Vagina (tissue), 2 donors: ENCODE measurements at places on chromosomes 7 and 10. TPM values are rescaled to one million over a fixed set of nuclear protein-coding genes. Genes with fewer than 3 reads are reported as not detected.

The TCAF2 gene
- total RNA-seq, result 9.1 TPM

GRCh38 chr10:120938822-120939221, 87.7 kb downstream of the WDR11 start:
- no peaks in the 10 kb centered on the region for H3K4me1 ChIP-seq
- no peak overlapping the region for H3K4me3 ChIP-seq
- H3K36me3 ChIP-seq, result no peaks in the 10 kb centered on the region
- no peak for DNase-seq
- no peaks in the 10 kb centered on the region for H3K27me3 ChIP-seq
- no peak overlapping the region for H3K27ac ChIP-seq

DNA sequence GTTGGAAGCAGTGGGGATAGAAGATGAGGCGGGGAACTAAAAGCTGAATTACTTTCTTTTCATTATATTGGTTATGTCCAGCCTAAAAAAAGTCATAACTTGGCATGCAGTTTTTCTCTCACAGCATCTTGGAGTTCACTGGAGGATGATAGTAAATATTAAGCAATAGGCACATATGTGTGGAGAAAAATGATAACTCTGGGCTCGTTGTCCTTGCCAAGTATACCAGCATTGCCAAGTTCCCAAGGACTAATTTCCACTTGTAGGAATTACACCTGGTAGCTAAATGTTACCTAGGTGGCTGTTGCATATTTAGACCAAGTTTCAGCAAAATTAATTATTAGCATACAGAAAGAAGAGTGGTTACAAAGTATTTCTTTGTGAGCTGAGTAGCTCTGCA, 1007.6 kb downstream of the ANKRD7 start:
- no peaks in the 10 kb centered on the region for H3K36me3 ChIP-seq
- DNase-seq, result no peak
- no peak overlapping the region for H3K27ac ChIP-seq
- no peaks in the 10 kb centered on the region for H3K27me3 ChIP-seq
- H3K4me3 ChIP-seq, result no peak overlapping the region
- H3K4me1 ChIP-seq, result no peaks in the 10 kb centered on the region

The SLC25A28 gene
- total RNA-seq, result 31.2 TPM

The ABCA13 gene
- total RNA-seq, result under 0.01 TPM

- H3K4me1 ChIP-seq, result no peaks in the 10 kb centered on the region
- no peak overlapping the region for H3K27ac ChIP-seq
- no peak overlapping the region for H3K4me3 ChIP-seq
- no peaks in the 10 kb centered on the region for H3K27me3 ChIP-seq
- H3K36me3 ChIP-seq, result no peaks in the 10 kb centered on the region
These were observed 516.8 kb downstream of the ACTR3B start for GRCh38 chr7:153276394-153276793.

The SERPINE1 gene
- total RNA-seq, result 14.7 TPM

DNA sequence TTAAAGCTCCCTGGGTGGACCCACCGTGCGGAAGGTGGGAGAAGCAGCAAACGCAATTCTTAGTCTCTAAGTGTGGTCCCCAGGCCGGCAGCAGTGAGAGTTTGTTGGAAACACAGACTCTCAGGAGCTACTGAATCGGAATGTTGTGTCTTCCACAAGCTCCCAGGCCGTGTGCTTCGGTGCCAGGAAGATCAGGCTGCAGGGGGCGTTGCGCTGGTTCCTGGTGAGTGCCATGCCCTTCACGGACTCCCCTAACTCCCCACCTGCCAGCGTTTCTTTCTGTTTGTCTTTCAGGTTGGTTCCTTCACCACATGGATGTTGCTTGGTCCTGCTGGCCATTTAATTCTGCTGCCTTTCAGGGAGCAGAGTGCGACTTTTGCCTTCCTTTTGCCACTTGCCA, 91.2 kb upstream of the PITRM1 start:
- H3K27ac ChIP-seq, result no peak overlapping the region
- H3K27me3 ChIP-seq, result no peaks in the 10 kb centered on the region
- no peaks in the 10 kb centered on the region for H3K4me1 ChIP-seq
- DNase-seq, result no peak
- H3K4me3 ChIP-seq, result no peak overlapping the region

DNA sequence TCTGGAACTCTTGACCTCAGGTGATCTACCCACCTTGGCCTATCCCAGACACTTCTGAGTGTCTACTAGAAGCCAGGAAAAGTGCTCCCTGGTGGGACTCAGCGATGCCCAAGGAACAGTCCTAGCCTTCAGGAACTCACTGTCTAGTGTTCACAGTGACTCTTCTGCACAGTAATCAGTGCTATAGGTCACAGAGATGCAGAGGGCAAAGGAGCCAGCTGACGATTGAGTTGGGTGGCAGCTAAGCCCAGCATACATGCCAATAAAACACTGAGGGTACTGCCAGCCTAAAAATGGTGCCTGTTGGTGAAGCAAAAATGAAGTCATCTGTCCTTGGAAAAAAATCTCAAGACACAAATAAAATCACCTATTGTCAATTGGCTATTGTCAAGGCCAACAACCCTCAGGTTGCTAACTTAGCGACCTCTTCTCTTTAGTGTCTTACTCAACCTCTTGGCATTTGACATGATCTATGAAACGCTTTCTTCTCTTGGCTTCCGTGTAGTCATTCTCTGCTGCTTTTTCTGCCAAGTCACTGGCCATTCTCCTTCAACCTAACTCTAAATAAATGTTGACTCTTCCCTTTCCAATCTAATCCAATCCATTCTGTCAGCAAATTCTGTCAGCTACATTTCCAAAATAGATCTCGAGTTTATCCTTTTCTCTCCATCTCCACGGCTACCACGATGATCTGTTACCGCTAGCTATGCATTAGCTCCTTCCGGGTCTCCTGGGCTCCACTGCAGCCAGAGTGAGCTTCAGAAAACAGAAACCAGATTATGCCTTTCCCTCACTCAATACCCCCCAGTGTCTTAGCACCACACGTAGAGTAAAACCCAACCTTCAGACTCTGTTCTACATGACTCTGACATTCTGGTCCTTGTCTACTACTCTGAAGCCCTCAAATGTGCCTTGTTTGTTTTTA, 99.2 kb downstream of the ATXN7L1 start:
- no peak overlapping the region for H3K4me3 ChIP-seq
- H3K4me1 ChIP-seq, result peaks cover 9% of the 10 kb centered on the region
- no peaks in the 10 kb centered on the region for H3K36me3 ChIP-seq
- H3K27me3 ChIP-seq, result no peaks in the 10 kb centered on the region

DNA sequence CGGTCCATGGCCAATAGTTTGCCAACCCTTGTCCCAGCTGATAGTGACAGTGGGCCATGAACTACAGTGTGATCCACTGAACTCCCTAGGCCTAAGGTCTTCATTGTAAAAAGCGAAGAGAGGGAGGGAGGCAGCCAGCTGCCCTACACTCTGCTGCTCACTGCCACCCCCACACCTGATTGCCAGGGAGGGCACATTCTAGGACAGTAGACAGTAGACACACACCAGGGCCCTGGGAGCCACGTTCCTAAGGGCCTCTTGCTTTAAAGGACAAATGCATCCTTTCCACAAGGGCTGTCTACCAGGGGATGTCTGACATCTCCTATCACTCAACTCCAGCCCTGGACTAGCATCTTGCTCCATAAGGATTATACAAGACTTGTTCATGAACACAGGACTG, 122.2 kb downstream of the DLG5 start:
- H3K4me3 ChIP-seq, result no peak overlapping the region
- peaks cover 81% of the 10 kb centered on the region for H3K36me3 ChIP-seq
- no peak overlapping the region for H3K27ac ChIP-seq

DNA sequence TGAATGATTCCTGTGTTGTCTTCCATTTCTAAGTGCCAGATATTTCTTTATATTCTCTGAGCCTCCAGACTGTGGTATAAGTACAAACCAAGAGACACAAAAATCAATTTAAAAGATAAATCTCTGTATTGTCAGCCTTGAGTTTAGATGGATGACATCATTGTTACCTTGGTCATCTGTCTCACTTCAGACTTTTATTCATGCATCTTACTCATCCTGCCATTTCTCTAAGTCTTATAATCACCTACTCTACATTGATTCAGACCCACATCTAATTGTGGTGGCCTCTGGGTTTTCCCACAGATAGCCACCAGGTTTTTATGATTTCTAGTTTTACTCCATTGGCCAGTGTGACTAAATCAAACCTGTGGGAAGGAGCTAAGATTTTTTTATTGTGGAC, 26.8 kb upstream of the HDAC9 start:
- H3K4me3 ChIP-seq, result no peak overlapping the region

- no peak overlapping the region for H3K4me3 ChIP-seq
- no peaks in the 10 kb centered on the region for H3K27me3 ChIP-seq
- H3K4me1 ChIP-seq, result no peaks in the 10 kb centered on the region
- H3K36me3 ChIP-seq, result no peaks in the 10 kb centered on the region
These were observed 300.0 kb upstream of the SP8 start for GRCh38 chr7:21086688-21087087.

The AKR1B15 gene
- total RNA-seq, result 11.5 TPM

DNA sequence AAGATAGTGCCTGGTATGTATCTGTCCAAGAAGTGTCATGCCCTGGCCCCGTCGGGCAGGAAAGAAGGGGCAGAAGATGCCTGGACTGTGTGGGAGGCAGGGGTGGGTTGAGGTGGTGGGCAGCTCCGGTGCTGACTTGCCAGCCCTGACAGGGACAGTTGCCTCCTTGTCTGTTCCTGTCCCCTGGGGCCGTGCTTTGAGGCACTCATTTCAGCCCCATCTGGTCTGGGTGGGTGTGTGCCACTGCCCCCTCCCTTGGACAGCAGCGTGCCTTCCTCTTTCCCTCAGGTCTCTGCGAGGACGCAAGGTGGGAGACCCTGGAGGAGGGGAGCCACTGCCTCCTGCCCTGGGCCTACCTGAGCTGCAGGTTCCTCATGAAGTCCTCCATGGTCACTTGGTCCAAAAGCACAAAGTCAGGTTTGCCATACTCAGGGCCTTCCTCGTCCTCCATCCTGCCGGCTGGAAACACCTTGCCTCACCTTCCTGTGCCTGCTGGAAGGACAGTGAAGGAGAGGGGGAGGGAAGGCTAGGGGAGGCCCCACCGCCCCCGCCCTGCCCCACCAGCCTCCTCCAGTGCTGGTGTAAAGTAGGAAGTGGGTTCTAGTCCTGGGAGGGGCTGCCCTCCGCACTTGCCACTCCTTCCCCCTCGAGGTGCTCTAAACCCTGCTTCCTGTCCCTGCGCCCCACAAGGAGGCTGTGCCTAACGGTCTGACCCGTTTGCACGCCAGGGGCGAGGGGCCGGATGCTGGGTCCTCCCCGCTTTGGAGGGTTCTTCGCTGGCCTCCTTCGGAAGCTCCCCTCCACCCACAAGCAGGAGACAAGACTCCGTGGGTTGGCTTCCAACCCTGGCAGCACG, at the start of gene MYO1G:
MYO1G (minus strand) TSS at position 505 of the 856 bp plus-strand sequence; CDS start at position 451, 54 bp downstream.
- peak within 1 kb of the TSS; percentile 37 for H3K27ac ChIP-seq
- peak within 1 kb of the TSS; percentile 21 for H3K4me3 ChIP-seq
- no peak for DNase-seq
- H3K4me1 ChIP-seq, result peaks cover 21% of the 10 kb centered on the region
- peaks cover 28% of the 10 kb centered on the region for H3K36me3 ChIP-seq
- H3K27me3 ChIP-seq, result no peaks in the 10 kb centered on the region

GRCh38 chr10:71494980-71495381, 98.3 kb downstream of the CDH23 start:
- H3K27me3 ChIP-seq, result no peaks in the 10 kb centered on the region
- no peaks in the 10 kb centered on the region for H3K4me1 ChIP-seq
- no peak for DNase-seq
- H3K36me3 ChIP-seq, result no peaks in the 10 kb centered on the region

The ACHE gene
- total RNA-seq, result 9.3 TPM

- H3K27me3 ChIP-seq, result no peaks in the 10 kb centered on the region
- H3K27ac ChIP-seq, result peak overlapping the region; percentile 63
- no peaks in the 10 kb centered on the region for H3K36me3 ChIP-seq
- peaks cover 8% of the 10 kb centered on the region for H3K4me1 ChIP-seq
- DNase-seq, result no peak
These were observed 65.9 kb downstream of the PDIA4 start for GRCh38 chr7:148962440-148962822.

GRCh38 chr10:109977382-109977806, 30.4 kb upstream of the ADD3 start:
- no peaks in the 10 kb centered on the region for H3K4me1 ChIP-seq
- no peak overlapping the region for H3K4me3 ChIP-seq
- peak overlapping the region; percentile 28 for H3K27ac ChIP-seq

DNA sequence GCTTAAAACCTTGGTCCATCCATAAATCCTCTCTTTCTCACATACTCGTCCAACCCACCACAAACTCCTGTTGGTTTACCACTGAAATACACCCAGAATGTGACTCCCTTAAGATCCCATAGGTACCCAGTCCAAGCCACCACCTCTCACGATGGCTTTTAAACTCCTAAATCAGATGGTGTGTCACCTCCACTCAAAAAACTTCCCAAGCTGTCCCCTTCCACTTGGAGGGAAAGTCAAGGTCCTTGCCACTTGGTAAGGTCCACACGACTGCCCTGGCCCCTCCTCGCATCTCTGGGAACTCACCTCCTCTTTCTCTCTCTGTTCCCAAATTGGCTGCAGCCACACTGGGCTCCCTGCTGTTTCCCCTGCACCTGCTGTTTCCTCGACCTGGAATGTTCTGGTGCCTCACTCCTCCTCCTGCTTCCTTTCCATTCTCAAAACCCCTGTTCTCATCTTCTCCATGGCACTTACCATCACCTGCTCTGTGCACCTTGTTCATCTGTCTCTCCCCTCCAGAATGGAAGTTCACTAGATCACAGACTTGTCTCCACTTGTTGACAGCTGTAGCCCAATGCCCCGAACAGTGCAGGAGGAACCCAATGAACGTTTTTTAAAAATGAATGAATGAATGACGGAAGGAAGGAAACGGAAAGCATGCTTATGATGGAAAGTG, 23.0 kb downstream of the ZFAND2A start:
- DNase-seq, result no peak
- H3K4me1 ChIP-seq, result peaks cover 16% of the 10 kb centered on the region
- H3K4me3 ChIP-seq, result peak overlapping the region; percentile 68
- no peaks in the 10 kb centered on the region for H3K27me3 ChIP-seq
- no peaks in the 10 kb centered on the region for H3K36me3 ChIP-seq

The GPR15LG gene
- 98.0 TPM for total RNA-seq

The MYH16 gene
- total RNA-seq, result not detected

The GATA3 gene
- 8.6 TPM for total RNA-seq

DNA sequence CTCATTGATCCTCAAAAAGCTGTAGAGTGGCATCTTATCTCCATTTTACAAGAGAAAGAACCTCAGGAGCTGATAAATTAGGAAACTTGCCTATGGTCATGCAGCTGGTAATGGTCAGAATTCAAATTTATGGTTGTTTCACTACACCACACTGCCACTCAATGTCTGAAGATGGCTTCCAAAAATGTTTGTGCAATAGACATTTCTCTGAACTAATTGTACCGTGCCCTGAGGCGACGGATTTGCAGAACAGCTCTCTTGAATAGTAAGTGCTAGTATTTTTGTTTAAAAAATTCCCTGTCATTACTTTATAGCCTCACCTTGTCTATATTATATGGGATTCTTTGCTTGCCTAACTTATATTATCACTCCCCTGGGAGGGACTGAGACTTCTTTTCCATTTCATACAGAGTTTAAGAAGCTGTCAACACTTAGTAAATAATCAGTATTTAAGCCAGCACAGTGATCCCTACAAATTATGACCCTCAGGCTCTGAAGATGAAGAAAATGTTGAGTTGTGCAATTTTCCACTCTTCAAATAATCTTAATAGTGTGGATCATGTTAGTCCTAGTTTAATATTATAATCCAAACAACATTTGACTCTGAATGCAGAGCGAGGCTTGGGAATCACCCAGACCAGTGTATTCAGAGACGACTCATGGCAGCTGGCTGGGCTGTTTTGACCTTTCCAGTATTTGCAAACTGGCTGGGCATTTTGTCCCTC, 346.6 kb downstream of the PTEN start:
- H3K4me1 ChIP-seq, result peaks cover 44% of the 10 kb centered on the region
- no peak overlapping the region for H3K4me3 ChIP-seq
- peak overlapping the region; percentile 56 for H3K27ac ChIP-seq
- no peak for DNase-seq

GRCh38 chr10:25725917-25726716, 207.9 kb upstream of the MYO3A start:
- H3K36me3 ChIP-seq, result no peaks in the 10 kb centered on the region
- no peak for DNase-seq
- H3K4me1 ChIP-seq, result no peaks in the 10 kb centered on the region
- H3K27me3 ChIP-seq, result no peaks in the 10 kb centered on the region
- no peak overlapping the region for H3K4me3 ChIP-seq
- H3K27ac ChIP-seq, result no peak overlapping the region
